ENCODE measurements at places on chromosomes 1 and 21. TPM values are rescaled to one million over a fixed set of nuclear protein-coding genes. Genes with fewer than 3 reads are reported as not detected.

TPRG1L gene
- total RNA-seq: 31.9 TPM

GABPA gene
- 40.3 TPM for total RNA-seq

CAMSAP2 gene
- 69.9 TPM for total RNA-seq

HPDL gene
- total RNA-seq: 9.7 TPM

ATXN7L2 gene
- total RNA-seq: 2.8 TPM

C1orf94 gene
- not detected for total RNA-seq

VHLL gene
- total RNA-seq: not detected

NPR1 gene
- total RNA-seq: 3.7 TPM

FCRL2 gene
- total RNA-seq: not detected

MYOM3 gene
- total RNA-seq: 0.13 TPM

AKR7A3 gene
- total RNA-seq: 0.40 TPM

GBP7 gene
- total RNA-seq: not detected

CLDN14 gene
- total RNA-seq: not detected

KCNE1 gene
- total RNA-seq: 0.27 TPM

IL20 gene
- not detected for total RNA-seq

VWA1 gene
- 1.3 TPM for total RNA-seq

DHRS3 gene
- total RNA-seq: 24.5 TPM

BRDT gene
- total RNA-seq: not detected

PHGDH gene
- total RNA-seq: 15.5 TPM

OR2L8 gene
- total RNA-seq: not detected
